Foreskin fibroblast (primary cell): ENCODE measurements at places on chromosomes 11 and 22.

- DNase-seq = peak; percentile 27
These were observed 20.6 kb downstream of the APOBEC3H start for GRCh38 chr22:39117585-39118191.

- no peak for DNase-seq
These were observed 601 bp upstream of the LRP4 start for GRCh38 chr11:46918788-46919513.

DNA sequence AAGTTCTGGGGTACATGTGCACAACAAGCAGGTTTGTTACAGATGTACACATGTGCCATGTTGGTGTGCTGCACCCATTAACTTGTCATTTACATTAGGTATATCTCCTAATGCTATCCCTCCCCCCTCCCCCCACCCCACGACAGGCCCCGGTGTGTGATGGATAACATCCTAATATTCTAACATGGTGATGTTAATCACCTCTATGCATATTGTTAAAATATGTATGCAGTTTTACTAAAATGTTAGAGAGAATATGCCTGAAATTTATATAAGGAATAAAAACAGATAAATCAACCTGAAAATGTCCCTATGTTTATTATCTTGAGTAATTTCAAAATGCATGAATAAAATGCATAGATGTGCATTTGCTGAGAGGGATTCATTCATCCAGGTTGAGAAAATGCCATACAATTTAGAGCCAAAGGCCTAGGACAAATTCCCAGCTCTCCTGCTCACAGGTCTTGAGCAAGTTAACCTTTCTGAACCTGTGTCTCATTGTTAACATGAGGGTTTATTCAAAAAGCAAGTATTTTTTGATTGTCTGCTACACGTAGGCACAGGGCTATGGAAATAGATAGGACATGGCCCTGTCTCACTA is 38.7 kb downstream of the APIP start:
- DNase-seq = no peak

DNA sequence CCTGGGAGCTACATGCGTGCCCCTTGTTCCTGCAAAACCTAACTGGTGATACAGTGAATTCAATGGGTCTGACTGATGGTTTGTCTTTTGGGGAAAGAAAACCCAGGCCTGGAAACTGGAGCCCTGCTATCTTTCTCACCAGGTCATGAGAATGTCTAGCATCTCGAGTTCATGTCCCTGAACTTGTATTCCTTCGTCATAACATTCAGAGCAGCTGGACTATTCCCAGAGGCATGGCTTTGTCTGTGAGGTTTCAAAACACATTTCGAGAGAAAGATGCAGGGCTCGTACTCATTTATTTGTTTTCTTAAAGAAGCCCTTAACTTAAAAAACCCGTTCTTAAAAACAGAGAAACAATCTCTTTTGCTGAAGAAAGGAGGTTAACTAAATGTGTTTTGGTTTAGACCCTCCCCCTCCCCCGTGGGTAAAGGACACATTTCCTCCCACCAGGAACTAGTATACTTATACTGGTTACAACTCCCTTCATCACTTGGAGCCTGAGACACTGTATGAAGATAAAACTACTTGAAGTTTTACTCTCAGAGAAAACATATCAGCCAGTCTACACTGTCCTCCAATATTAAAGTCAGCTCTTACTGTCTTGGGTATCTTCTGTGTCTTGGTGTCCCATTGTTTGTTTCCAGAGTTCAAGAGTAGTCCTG is 43.2 kb downstream of the ME3 start:
- peak; percentile 50 for DNase-seq
